ENCODE measurements at places on chromosomes 1 and 21.

- no peak for DNase-seq
Measured at GRCh38 chr1:145757420-145757819, 38.1 kb downstream of the CD160 start.

- DNase-seq: no peak
Measured at GRCh38 chr1:28986306-28986910, 72.0 kb downstream of the EPB41 start.

- DNase-seq: no peak
Measured at GRCh38 chr1:79355090-79355489, 348.6 kb upstream of the ADGRL4 start.

DNA sequence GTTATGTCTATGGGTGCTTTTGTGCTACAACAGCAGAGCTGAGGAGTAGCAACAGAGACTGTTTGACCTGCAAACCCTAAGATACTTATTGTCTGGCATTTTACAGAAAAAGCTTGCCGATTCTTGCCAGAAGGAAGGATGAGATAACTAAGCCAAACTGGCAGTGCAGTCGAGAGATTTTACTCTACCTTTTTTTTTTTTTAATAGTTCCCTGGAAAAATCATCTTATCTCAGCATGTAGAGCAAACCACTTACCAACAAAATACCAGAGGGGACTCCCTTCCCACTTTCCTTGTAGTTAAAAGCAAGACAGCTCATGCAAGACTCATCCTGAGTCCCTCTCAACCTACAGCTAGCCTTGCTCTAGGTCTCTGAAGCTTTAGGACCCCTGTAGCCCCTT, 132.9 kb downstream of the SYT2 start:
- no peak for DNase-seq

DNA sequence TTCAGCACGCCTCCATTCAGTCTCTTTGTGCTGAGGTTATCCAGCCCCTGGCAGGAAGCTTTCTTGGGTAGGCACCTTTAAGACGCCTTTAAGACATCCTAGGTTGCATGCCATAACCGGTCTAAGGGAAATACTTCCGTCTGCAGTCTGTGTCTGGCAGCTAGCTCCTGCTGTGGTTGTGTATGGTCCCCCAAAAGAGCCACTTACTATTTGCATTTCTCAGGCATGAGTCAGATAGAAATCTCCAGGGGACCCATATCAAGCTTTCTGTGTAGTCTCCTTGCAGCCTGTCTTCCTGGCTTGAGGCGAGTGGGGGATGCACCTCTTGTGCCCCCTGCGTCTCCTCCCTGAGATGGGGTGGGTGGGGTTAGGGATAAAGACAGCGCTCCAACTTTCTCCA, 10.0 kb upstream of the RYR2 start:
- DNase-seq: no peak

DNA sequence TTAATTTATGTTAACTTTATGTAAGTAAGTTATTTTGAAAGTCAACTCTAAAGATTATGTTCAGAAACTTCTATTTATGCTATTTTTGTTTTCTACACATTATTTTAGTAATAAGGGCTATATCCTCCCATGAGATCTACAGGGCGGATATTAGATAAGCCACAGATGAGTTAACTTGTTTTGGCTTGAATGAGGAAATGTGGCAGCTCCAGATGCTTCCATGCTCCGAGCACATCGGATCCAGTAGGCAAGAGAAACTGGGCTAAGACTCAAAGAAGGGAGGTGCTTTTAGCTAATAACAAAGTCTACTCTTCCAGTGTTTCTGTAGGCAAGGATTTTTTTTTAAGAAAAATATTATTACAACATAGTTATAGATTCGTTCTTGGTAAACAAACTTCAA, 20.0 kb upstream of the LAMC1 start:
- no peak for DNase-seq

- DNase-seq: no peak
Measured at GRCh38 chr1:96080925-96081324, 640.7 kb upstream of the PTBP2 start.

DNA sequence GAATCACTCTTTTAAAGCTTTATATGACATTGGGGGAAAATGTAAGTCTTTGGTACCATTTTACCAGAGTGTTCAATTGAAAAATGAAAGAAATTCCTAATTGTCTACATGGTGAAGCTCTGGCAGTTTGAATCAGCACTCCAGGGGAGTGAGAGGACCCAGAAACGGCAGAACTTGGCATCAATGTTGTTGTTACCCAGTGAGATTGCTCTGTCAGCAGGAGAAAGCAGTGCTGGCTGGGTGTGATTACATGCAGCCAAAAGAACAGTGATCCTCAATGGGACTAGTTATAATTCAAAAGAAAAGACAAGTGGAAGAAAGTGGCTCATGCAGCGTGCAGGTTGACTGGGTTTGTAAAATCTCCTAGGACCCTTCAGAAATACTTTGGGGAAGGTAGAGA, 206.4 kb downstream of the PTPRC start:
- no peak for DNase-seq

DNA sequence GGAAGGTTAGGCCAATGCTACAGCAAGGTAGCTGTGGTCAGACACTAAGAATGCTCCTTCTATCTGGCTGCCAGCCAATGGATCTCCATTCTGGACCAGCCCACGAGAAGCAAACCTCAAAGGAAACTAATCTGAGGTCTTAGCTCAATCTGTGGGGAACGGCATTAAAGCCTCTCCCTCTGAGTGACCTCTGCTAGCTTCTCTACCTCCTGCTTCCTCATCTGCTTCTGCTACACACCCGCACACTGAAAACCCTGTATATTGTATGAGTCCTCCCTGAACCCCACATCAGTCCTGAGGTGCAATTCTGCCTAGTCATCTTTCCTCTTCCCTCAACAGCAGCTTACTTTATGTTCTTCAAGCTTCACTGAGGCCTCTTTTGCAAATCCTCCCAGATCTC, 6.9 kb upstream of the GALE start:
- no peak for DNase-seq

DNA sequence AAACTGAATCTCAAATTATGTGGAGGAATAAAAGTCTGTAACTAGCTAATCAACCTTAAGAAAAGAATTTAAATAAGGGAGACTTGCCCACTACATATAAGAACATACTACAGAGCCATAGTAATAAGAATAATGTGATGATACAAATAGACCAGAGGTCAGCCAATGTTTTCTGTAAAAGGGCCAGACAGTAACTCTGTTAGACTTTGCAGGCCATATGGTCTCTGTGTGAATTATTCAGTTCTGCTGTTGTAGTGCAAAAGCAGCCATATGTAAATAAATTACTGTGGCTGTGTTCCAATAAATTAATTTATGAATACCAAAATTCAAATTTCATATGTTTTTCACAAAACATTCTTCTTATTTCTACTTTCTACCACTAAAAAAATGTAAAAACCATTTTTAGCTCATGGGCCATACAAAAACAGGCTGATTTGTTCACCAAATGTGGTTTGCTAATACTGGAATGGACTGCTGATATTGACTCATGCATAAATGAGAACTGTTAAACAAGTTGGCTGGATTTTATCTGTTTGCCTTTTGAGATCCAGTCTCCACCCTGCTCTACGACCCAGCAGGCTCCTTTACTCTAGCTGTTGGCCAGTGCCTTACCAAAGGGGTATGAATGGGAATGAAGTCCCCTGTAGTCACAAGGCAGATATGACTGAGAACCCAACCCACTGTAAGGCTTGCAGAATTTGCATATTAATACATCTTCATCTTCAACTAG, 98.2 kb upstream of the ZNHIT6 start:
- no peak for DNase-seq

GRCh38 chr1:182229451-182229850, 162.1 kb downstream of the GLUL start:
- DNase-seq: no peak

- no peak for DNase-seq
Measured at GRCh38 chr1:228515200-228515834, 28.1 kb downstream of the RNF187 start.

DNA sequence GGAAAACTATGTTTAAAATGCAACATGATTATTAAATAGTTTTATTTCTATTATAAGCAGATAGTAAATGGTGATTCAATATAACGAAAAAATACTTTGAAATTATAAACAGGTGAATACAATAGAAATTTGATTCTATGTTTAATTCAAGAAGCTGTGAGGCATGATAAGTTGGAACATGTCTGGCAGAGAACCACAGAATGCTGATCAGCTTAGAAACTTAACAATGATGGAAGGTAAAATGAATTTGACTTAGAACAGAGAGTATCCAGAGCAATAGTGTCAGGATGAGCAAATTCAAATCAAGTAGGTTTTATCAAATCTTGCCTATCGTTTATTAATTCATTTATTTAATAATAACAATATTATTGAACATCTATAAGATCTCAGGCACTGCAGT, 83.4 kb upstream of the ADGRL4 start:
- DNase-seq: no peak

GRCh38 chr1:35555601-35556477, 1.4 kb downstream of the KIAA0319L start:
- DNase-seq: no peak

DNA sequence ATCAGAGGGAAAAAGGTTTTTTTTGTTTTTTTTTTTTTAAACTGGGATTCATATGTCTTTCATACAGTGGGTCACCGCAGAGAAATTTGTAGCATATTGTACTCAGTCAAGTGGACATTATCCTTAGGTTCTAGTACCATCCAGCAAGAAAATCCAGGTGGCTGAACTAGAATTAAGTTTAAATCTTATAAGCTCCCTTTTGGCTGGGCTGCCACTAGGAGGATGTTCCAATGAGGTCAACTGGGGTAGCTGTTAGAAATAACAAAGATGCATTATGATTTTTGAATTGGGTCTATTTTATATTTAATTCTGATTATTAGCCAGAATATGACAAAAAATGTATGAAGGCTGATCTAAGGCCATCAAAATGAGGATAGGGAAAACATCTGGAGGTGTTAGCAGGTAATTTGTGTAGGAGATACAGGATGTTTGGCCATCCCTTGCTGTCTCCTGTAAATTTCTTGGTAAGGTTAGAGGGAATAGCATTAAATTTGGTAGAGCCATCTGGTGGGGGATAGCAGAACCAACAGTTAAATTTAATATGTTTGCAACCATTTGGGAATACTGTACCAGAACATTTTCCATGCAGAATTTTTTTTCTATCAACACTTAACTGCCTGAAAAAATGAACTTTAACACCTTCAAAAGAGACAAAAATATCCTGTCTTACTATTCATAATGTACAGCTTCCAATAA, 568.5 kb upstream of the B3GALT2 start:
- DNase-seq: no peak

GRCh38 chr1:206969090-206969489, 1.2 kb downstream of the FCAMR start:
- DNase-seq: no peak

DNA sequence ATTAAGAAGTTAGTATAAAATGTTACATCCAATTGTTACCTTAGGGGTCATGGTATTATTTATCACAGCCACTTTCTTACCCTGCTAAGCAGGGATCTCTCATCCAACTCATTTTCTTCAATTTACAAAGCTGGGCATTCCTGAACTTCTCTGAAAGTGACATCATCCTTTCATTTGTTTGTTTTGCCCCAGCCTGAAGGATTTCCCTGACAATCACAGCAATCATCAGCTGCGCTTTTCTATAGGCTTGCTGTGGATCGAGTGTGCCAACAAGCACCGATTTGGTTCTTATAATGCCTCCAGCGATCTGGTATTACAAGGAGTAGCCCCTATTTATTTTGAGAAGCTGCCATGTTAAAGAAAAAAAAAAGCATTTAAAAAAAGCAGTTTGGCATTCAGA, 240.2 kb downstream of the USH2A start:
- DNase-seq: no peak

GRCh38 chr1:69911301-69911801, 294.0 kb downstream of the LRRC40 start:
- DNase-seq: no peak

DNA sequence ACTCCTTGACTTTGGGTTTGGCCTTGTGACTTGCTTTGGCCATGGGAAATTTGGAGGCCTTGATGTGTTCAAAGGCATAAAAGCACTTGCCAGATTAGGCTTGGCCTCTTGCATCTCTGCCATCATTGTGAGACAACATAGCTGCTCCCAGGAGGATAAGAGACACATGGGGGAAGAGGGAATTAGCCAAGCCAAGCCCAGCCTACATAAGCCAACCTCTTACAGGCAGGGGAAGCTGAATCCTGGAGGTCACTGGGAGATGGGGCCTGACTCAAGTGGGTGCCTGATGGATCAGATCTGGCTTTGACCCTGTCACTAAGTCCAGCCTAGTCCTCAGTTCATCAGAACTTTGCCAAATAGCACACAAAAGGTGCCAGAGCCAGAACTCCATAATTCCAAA, 37.6 kb upstream of the HMGB4 start:
- no peak for DNase-seq

DNA sequence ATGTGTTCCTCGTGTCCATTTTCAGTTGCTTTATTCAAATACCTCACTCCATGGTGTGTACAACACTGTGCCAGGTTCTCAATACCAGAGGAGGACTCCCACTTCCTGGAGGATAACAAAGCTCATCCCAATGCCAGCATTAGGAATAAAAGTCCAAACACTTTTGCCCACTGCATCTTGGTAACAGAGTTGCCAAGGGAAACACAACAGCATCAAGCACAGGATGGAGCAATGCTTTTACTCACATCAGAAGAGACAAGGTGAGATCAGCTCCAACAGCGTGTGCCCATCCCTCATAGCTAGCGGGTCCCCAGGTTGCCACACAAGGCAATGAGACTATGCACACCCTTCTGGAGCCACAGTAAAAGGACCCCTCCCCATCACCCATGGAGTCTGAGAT, 2.9 kb downstream of the KRTAP20-4 start:
- no peak for DNase-seq

DNA sequence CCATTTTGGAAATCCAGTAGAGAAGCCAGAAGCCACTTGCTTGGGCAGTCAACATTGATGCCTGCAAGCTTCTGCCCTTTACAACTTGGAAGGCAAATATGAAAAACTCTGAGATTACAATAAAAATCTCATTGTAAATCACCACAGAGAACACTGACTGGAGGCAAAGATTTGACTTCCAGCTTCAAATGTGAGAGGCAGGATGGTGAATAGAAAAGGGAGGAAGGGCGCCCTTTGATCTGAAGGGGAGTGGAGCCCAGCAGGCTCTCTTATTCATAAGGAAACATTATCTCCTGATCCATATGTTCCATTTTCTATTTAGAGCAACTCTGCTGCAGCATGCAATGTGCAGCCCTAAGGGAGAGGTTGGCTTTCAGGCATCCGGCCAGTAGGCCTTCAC, 348.3 kb downstream of the AJAP1 start:
- DNase-seq: no peak

- DNase-seq: no peak
Measured at GRCh38 chr1:27644369-27645070, 9.5 kb upstream of the FGR start.

DNA sequence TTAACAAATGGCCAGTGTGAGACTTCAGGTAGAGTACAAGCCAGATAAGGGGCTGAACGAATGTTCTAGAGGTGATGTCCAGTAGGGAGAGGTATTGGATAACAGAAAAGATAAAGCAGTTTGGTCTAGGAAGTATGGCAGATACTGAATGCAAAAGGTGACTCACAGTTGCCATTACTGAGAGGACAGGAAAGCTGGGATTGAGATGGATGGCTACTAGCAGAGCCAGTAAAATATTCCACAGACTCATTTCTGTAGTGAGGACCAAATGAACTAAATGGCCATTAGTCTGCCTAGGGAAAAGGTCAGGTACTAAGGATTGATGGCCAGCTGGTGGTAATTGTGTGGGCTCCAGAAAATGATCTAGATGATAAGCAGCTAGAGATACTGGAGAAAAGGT, 11.5 kb downstream of the MACO1 start:
- no peak for DNase-seq

- no peak for DNase-seq
Measured at GRCh38 chr1:246383791-246384190, 123.3 kb downstream of the SMYD3 start.
